ENCODE measurements at places on chromosomes 3 and 15.

GRCh38 chr15:63156086-63156710, 1.1 kb downstream of the RPS27L start:
- no peak for DNase-seq

GRCh38 chr15:63402498-63403253, 21.0 kb upstream of the CA12 start:
- DNase-seq: no peak

DNA sequence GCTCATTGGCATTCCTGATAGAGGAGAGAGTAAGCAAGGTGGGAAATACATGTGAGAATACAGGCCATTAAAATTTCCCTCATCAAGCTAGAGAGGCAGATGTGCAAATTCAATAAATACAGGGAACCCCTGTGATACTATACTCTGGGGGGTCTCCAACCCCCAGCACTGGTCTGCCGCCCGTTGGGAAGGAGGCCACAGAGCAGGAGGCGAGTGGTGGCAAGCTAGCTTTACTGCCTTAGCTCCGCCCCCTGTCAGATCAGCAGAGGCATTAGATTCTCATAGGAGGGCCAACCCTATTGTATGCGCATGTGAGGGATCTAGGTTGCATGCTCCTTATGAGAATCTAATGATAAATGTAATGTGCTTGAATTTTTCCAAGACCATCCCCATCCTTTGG, 97.1 kb upstream of the PLSCR5 start:
- no peak for DNase-seq

GRCh38 chr3:12643010-12643380, 20.9 kb downstream of the RAF1 start:
- DNase-seq: no peak

GRCh38 chr3:16290827-16291196, 25.8 kb downstream of the OXNAD1 start:
- DNase-seq: no peak

GRCh38 chr15:38490242-38490922, 36.5 kb downstream of the FAM98B start:
- no peak for DNase-seq

DNA sequence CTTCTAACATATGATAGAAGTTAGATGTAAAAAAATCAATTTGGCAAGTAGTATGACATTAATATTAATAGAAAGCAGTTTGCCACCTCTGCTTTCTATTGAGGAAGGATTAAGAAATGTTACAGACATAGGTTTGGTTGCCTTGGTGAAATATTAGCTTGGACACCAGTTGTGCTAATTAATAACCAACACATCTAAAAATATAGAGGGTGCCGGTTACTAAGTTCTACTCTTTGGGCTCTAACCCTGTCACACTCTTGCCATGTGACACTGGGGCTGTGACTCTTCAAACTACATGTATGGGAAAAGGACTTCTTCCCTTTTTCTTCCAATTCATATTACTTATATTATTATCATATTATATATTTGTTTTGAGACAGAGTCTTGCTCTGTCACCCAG, 64.4 kb downstream of the TRIM71 start:
- no peak for DNase-seq

GRCh38 chr15:26712335-26712734, 60.5 kb downstream of the GABRB3 start:
- no peak for DNase-seq

DNA sequence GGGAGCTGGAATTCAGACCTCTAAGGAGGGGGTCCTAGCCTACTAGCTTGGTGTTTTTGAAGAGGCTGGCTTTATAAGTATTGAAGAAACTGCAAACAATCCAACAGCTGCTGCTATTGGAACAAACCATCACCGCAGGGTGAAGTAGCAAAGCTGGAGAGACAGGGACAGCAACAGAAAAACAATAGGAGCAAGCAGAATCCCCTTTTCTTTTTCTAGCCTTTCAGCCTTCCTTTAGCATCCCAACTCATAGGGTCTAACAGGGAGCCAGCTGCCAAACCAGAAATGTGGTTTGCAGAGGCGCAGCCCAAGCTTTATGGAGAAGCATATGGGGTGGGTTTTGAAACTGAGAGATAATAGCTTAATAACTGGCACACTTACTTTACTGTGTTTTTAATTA, 106.2 kb upstream of the CHMP2B start:
- no peak for DNase-seq

- no peak for DNase-seq
These were observed 23.1 kb downstream of the TRAK1 start for GRCh38 chr3:42114130-42114725.

DNA sequence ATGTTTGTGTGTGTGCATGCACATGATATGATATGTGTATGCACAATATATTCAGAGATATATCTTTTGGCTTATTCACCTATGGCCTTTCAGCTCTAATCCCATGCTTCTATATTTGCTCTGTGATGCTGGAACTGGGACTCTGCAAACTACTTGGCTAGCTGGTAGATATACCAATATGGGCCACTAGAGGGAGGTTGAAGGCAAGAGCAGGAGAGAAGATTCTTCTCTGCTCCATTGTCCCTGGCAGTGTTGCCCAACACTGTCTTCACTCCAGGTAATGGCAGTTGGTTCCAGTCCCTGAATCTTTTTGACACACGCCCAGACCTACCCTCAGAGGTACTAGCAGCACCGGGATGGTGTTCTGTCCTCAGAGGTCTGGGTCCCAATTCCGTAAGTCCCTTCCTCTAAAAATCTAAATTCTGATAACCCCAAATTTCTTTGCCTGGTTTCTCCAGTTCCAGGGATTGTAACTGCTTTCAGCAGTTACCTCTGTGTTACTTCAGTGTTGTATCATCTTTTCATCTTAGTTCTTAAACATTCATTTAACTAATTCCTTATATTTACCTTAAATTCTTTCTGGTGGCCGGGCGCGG, 44.7 kb downstream of the GTPBP8 start:
- no peak for DNase-seq
